Sigmoid colon (tissue), 7 donors: ENCODE measurements at places on chromosomes 3 and 15. TPM values are rescaled to one million over a fixed set of nuclear protein-coding genes. Genes with fewer than 3 reads are reported as not detected.

DNA sequence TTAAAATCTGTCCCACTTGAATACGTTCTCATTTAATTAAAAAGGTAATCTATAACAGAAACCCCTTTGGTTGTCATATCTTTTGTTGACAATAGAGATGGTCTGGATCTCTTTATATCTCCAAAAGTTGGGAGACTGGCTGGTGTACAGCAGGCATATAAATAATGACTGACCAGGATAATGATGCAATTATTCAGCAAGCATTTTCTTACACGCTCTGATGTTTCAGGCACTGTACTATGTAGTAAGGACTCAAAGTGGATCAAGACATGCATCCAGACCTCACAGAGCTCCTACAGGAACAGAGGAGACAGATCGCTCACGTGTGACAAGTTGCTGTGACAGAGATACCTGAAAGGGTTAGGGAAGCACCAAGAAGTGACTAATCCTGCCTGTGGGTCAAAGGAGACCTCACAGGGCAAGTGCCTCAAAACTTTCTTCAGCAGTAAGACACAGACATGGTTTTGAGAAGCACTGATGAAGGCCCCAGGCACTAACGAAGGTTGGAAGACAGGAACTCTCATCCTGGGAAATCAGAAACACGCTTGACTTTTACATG, 25.7 kb downstream of the VPS39 start:
- H3K4me1 ChIP-seq, result no peaks in the 10 kb centered on the region
- peaks cover 22% of the 10 kb centered on the region for H3K36me3 ChIP-seq
- H3K27ac ChIP-seq, result no peak overlapping the region
- H3K4me3 ChIP-seq, result no peak overlapping the region
- no peak for DNase-seq

Gene FAM174B
- 5.3 TPM for total RNA-seq

Gene CHMP2B
- total RNA-seq, result 41.1 TPM

- H3K27ac ChIP-seq, result peak overlapping the region; percentile 100
- H3K4me1 ChIP-seq, result peaks cover 57% of the 10 kb centered on the region
- H3K4me3 ChIP-seq, result peak overlapping the region; percentile 96
- DNase-seq, result no peak
These were observed 1.9 kb downstream of the FNDC3B start for GRCh38 chr3:172040981-172041963.

Gene CADM2
- 22.8 TPM for total RNA-seq

GRCh38 chr3:14634763-14635400, 16.7 kb upstream of the CCDC174 start:
- H3K4me1 ChIP-seq, result no peaks in the 10 kb centered on the region
- H3K27ac ChIP-seq, result no peak overlapping the region
- no peaks in the 10 kb centered on the region for H3K36me3 ChIP-seq
- no peak overlapping the region for H3K4me3 ChIP-seq
- H3K27me3 ChIP-seq, result no peaks in the 10 kb centered on the region
- no peak for DNase-seq

GRCh38 chr3:10289787-10290355, 2.9 kb downstream of the GHRL start:
- H3K27ac ChIP-seq, result no peak overlapping the region
- no peak for DNase-seq
- H3K4me1 ChIP-seq, result no peaks in the 10 kb centered on the region
- no peaks in the 10 kb centered on the region for H3K27me3 ChIP-seq

GRCh38 chr15:41283653-41284426, 48.6 kb downstream of the OIP5 start:
- DNase-seq, result peak; percentile 99
- H3K36me3 ChIP-seq, result peaks cover 27% of the 10 kb centered on the region
- H3K27me3 ChIP-seq, result no peaks in the 10 kb centered on the region
- peaks cover 29% of the 10 kb centered on the region for H3K4me1 ChIP-seq

DNA sequence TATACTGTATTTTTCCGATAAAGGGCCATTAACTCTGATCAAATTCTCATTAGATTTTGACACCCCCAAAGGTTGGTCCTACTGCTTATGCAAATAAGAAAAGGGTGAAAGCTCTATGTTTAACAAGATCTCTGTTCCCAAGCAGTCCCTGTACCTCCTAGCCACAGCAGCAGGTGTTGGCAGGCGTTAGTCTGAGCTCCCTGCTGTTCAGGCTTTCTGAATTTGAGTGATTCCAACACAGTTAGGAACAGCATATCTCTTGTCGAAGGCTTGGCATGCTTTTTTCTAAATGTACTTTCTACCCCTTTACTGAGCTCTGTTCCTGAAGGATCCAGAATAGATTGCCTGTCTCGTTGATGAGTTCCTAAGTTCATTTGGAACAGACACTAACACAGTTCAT, 42.3 kb downstream of the MITF start:
- no peak overlapping the region for H3K4me3 ChIP-seq
- no peak for DNase-seq
- peaks cover 75% of the 10 kb centered on the region for H3K4me1 ChIP-seq
- no peaks in the 10 kb centered on the region for H3K27me3 ChIP-seq
- no peaks in the 10 kb centered on the region for H3K36me3 ChIP-seq

- no peaks in the 10 kb centered on the region for H3K27me3 ChIP-seq
- peaks cover 37% of the 10 kb centered on the region for H3K4me1 ChIP-seq
- no peaks in the 10 kb centered on the region for H3K36me3 ChIP-seq
- DNase-seq, result no peak
These were observed 100.8 kb upstream of the LIPC start for GRCh38 chr15:58330741-58331559.

- no peak for DNase-seq
- H3K4me3 ChIP-seq, result no peak overlapping the region
- H3K36me3 ChIP-seq, result no peaks in the 10 kb centered on the region
- no peaks in the 10 kb centered on the region for H3K27me3 ChIP-seq
- H3K4me1 ChIP-seq, result no peaks in the 10 kb centered on the region
These were observed 126.2 kb downstream of the CLSTN2 start for GRCh38 chr3:140061211-140061610.

Gene GOLGA8M
- total RNA-seq, result 0.27 TPM

Gene MYRIP
- total RNA-seq, result 5.0 TPM

DNA sequence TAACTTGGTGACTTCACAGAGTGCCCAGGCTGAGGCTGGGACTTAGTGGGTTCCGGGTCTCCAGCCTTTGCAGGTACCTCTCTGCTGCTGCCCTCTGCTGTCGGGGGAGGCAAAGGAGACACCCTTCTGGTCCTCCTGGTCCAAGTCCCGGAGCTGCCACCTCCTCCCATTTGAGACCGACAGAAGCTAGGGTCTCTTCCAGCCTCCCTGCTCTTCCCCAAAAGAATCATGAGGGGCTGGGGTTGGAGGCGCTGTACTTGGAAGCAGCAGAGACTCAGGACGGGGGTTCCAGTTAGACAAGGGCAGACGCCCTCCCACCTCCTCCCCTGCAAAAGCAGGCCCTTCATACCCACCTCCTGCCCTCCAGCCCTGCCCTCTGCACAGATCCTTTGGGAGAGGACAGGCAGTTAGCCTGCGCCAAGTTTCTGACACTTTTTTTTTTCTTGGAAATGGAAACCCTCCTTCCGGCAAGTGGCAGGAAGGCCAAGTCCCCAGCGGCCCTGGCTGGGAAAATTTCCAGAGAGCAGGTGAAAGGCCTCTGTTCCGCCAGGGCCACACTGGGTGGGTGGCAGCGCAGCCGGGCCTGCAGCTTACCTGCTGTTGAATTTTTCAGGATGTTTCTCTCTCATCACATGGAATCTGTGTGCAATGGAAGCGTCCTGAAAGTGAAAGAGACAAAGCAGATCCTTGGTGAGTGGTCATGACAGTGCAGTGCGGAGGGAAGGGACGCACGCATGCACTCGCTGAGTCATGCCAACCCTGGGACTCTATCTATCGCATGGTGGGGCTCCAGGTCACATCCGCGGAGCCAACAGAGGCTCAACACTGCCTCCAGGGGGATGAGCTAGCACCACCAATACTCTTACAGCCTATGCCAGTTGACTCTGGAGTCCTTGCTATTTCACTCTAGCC, 119.9 kb downstream of the DGKG start:
- H3K4me1 ChIP-seq, result no peaks in the 10 kb centered on the region
- peak; percentile 79 for DNase-seq
- no peaks in the 10 kb centered on the region for H3K36me3 ChIP-seq
- no peaks in the 10 kb centered on the region for H3K27me3 ChIP-seq
- peak overlapping the region; percentile 13 for H3K4me3 ChIP-seq

GRCh38 chr3:165603196-165603595, 234.0 kb downstream of the BCHE start:
- no peak overlapping the region for H3K4me3 ChIP-seq
- no peaks in the 10 kb centered on the region for H3K27me3 ChIP-seq
- no peaks in the 10 kb centered on the region for H3K36me3 ChIP-seq
- no peak overlapping the region for H3K27ac ChIP-seq

- H3K4me1 ChIP-seq, result peaks cover 8% of the 10 kb centered on the region
- no peaks in the 10 kb centered on the region for H3K27me3 ChIP-seq
- no peak overlapping the region for H3K27ac ChIP-seq
- no peak for DNase-seq
- peak overlapping the region; percentile 41 for H3K4me3 ChIP-seq
These were observed 68.0 kb downstream of the SLTM start for GRCh38 chr15:58865425-58865880.

DNA sequence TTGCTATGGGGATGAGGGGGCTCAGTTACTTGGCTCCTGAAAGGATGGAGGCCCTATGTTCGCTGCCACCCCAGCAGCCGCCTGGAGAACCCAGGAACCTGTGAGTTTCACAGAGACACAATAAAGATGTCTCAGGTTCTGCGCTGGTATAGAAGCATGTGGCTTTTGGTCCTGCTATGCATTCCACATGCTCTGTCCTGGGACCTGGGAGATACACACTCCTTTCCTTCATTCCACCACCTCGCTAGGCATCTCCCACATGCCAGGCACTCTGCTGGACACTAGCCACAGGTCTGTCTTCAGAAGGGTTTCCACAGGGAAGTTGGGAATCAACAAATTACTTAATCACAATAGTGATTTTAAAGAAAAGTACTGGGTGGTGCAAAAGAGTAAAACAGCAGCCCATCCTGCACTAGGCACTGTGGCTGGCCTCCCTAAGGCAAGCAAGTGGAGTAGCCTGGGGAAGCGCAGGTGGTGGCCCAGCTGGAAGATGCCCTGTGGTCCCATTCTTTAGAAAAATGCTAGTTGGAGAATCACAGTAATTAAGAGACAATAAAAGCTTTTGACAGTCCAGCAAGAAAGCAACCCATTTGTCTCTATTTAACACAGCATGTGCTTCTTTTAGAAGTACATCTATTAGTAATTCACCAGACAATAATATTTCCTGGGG, 408.9 kb upstream of the WNT5A start:
- no peaks in the 10 kb centered on the region for H3K4me1 ChIP-seq
- H3K36me3 ChIP-seq, result no peaks in the 10 kb centered on the region
- H3K27me3 ChIP-seq, result no peaks in the 10 kb centered on the region

Gene LRTM1
- total RNA-seq, result not detected
